Stimulated activated naive CD8-positive, alpha-beta T cell treated with anti-CD3 and anti-CD28 coated beads, Interleukin-15, Interleukin-2, amounts not matched to agents 100 U/mL and 50 U/mL, for 24 hours (primary cell): ENCODE measurements at places on chromosomes 16 and 17.

GRCh38 chr16:68284847-68285246 lies 20.5 kb downstream of the SLC7A6 start:
- DNase-seq, result no peak

- peak; percentile 52 for DNase-seq
Observed at GRCh38 chr17:63961355-63962212, 11.1 kb downstream of the SCN4A start.

DNA sequence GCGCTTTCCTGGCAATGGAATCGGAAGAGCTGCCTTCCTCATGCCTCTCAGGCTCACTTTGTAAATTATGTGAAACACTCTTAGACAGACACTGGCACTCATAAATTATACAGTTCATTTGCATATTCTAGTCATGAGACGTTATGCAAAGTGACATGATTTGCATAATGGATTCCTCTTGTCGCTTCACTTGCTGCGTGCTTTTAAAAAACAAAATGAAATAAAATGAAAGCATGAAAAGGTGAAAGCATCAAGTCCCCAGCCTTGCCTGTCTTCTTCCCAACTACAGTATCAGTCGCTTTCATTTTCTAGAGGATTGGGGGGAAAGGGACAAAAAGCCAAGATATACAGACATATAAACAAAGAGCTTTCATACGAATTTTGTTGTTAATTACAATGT lies 252.8 kb upstream of the PMFBP1 start:
- no peak for DNase-seq

GRCh38 chr16:78976212-78976611 lies 624.3 kb downstream of the MAF start:
- no peak for DNase-seq

DNA sequence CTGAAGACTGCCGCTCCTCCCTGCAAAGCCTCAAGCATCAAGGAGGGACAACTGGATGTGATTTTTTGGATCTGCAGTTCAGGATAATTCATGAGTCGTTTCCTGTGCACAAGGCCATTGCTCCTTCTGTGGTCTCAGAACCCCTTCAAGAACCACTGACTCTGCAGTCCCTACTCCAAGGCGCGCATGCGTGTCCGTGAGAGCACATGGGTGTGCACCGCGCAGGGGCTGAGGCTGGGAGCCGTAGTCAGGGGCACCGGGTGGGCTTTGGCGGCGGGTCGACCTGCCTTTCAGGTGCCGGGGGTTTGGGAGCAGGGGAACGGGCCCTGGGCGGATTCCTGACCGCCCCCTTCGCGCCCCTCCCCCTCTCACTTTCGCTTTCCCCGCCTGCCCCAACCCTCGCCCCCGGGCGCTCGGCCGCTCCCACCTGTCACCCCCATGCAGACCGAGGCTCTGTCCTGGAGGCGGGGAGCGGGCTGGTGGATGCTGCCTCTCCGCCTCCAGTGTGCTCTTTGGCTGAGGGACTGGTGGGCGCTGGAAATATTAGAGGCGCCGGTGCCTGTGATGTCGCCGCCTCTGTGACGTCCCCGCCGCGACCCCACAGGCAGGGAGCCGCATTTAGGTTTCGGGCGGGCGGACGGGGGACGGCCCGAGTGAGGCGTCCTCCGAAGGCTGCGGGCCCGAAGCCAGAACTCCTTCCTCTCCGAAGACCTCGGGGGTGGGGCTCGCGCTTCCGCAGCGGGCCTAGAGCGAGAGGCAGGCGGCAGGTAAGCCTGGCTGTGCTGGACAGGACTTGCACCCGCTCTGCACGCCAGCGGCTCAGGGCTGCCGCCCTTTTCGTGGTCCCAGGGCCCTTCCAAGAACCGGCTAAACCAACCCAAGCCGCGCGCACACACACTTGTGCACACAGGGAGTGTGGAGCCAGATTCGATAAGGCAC lies at the start of gene SPATA32:
SPATA32 (minus strand) TSS at position 518 of the 939 bp plus-strand sequence; CDS start at position 440, 78 bp downstream.
- peak; percentile 84 for DNase-seq

GRCh38 chr16:18942061-18942460 lies 15.9 kb upstream of the SMG1 start:
- no peak for DNase-seq

GRCh38 chr16:57349212-57350031 lies 9.2 kb upstream of the CCL22 start:
- peak; percentile 53 for DNase-seq

DNA sequence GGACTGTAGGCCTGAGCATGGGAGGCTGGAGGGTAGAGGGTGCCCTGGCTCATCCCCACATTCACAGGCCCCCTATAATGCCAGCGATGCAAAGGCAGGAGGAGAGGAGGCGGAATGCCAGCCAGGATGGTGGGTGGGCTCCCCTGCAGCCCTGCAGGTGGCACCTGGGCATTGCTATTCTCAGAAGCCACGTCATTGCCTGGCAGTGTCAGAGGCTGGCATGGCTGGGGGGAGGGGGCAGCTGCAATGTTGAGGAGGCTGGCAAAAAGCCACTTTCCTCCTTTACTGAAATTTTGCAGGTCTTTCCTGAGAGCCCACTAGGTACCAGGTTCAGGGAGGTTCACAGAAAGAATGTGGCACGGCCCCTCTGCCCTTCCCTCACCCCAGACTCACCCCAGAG lies 36.2 kb downstream of the RAB11FIP4 start:
- DNase-seq, result no peak

DNA sequence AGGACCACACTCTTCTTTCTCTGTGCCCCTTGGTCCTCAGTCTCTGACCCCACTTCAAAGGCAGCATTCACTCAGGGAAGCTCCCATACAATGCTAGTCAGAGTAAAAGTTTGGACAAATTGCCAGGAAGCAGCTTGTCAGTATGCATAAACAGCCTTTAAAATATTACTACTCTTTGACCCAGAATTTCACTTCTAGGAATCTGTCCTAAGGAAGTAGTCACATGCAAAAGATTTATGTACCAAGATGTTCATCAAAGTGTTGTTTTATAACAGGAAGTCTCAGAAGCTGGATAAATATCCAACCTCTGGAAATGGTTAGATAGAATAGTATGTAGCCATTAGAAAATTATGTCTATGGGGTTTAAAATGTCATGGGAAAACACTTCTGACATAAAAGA lies 31.0 kb downstream of the MAPT start:
- no peak for DNase-seq

GRCh38 chr17:44086364-44087311 lies 16.1 kb downstream of the G6PC3 start:
- peak; percentile 48 for DNase-seq

DNA sequence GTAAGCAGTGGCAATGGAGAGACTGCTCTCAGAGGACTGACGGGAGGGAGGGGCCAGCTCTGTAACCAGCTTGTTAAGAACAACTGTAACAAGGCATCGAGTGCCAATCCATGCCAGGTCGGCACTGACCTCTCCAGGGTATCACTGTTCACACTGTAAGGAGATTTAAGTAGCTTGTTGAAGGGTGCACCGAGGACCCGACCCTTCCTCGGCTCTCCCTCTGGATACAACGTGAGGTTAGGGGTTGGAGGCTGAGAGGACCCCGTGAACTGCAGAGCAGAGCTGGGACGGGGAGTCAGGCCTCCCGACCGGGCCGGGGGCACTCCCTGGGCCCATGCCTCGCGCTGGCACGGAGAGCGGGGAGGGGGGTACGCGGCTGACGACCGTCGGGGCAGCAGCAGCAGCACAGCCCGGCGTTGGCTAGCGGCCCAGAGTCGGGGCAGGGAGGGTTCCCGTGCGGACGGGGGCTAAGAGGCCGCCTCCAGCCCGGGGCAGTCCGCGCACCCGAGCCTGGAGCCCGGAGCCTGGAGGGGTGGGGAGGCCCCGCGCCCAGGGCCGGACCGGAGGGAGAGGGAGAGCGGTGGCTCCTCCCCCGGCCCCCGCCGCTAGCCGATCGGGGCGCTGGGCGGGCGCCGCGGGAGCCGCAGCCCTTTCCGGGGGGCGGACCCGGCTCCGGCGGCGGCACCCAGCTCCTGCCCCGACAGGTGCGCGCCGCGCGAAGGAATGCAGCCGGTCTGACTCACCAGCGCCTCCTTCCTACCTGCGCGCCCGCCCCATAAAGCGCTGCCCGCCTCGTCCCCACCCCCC lies at the start of gene ITGB4:
ITGB4 (plus strand) TSS at position 804 of the 807 bp plus-strand sequence. CDS start 3,245 bp downstream, outside the sequence.
- DNase-seq, result peak; percentile 53

DNA sequence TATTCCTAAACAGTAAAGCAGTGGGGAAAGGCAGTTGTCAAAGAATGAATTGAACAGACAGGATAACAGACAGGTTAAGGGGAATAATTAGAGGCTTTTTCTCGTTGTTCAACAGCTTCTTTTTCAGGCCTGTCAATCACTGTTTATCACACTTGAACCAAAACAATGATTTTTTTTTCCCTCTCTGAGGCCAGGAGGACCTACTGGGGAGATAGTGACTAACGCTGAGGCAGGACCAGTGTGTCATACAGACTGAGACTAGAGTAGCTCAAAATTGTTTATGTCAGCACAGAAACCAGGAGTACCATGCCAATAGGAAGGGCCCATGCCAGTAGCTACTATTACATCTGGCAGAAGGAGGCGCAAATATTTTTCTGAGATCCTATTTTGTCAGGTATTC lies 41.3 kb upstream of the NLK start:
- DNase-seq, result no peak

- no peak for DNase-seq
Observed at GRCh38 chr16:28106467-28107215, 43.1 kb upstream of the GSG1L start.

GRCh38 chr16:67256701-67257230 lies 8.0 kb downstream of the SLC9A5 start:
- DNase-seq, result no peak

- DNase-seq, result no peak
Observed at GRCh38 chr17:15403276-15403939, 62.0 kb upstream of the TEKT3 start.

DNA sequence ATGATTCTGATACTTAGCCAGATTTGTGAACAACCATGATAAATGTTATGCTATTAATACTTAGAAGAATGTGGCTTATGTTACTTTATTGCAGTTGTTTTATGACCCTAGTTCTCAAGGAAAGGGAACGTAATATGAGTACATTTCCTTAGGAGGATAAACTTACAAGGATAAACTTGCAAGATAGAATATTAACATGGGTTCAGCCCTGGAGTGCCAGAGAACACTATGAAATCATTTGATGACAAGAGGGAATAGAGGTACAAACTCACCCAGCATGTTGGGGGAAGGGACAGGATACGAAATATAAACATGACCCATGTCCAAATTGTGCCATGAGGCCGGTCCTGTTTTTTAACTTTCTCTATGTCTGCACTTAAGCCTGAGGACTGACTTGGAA lies 13.0 kb upstream of the ABCA5 start:
- DNase-seq, result no peak

DNA sequence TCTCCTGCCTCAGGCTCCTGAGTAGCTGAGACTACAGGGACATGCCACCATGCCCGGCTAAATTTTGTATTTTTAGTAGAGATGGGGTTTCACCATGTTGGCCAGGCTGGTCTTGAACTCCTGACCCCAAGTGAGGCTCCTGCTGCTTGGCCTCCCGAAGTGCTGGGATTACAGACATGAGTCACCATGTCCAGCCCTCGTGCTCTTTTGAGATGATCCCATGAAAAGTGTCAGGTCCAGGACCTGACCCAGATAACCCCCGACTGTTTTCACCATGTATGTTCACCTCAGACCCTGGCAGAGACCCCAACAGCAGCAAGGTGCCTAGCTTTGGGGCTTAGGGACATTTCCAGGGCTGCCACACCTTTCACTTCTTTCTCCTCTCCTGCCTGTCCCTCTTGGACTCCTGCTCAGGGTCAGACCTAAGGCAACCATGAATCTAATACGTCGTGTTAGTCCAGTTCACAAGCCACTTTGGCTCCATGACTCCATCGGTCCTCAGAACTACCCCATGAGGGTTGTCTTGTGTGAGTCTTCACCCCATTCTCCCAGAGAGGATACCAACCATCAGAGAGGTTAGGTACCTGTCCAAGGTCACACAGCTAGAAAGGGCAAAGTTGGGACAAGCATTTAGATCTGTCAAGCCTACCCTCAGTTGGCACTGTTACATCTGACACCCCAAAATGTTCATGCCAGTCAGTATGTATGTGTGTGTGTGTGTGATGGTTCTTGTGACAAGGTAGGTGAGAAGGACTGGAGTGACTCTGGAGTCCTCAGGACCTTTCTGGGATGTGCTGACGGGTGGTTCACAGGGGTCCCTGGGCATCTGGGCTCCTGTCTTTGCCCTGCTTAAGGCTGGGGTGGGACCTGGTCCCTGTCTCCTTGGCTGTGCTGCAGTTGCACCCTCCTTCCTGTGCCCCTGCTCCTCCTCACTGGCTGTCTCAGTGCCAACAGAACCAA lies 23.1 kb upstream of the MAP3K14 start:
- DNase-seq, result no peak

- DNase-seq, result no peak
Observed at GRCh38 chr17:29483503-29483902, 83.3 kb downstream of the ABHD15 start.

DNA sequence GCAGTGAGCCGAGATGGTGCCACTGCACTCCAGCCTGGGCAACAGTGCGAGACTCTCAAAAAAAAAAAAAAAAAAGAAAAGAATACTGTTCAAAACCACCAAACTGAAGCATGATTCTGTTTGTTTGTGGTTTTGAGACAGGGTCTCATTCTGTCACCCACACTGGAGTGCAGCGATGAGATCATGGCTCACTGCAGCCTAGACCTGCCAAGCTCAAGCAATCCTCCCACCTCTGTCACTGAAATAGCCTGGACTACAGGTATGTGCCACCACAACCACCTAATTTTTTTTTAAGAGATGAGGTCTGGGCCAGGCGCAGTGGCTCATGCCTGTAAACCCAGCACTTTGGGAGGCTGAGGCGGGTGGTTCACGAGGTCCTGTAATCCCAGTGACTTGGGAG lies 4.3 kb downstream of the SUMO2 start:
- DNase-seq, result no peak

- DNase-seq, result no peak
Observed at GRCh38 chr17:43591779-43592562, 45.8 kb upstream of the ETV4 start.

DNA sequence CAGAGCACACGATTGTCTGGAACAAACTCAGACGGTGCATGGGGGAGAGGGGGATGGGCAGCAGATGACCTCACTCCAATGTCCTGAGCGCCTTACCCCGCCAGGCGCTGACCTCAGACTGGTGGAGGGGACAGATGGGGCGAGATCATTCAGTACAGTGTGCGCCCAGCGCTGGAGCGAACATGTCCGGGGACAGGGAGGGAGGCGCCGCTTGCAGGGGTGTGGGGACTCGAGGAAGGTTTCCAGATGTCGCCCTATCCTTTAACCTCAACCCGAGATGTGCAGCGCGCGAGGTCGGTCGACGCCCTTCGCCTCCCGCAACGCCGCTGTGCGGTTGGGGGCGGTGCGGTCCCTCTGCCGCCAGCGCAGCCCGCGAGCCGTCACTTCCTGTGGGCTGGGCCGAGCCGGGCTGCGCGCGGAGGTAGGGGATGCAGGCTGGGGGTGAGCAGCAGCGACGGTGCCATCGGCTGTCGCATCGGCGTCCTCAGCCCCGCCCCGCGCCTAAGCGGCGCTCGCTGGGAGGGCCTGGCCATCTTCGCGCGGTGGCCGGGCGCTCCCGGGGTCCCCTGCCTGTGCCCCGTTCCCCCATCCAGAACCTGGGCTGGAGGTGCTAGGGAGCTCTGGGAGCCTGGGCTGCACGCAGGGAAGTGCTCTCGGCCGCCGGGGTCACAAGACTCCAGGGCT lies 5.3 kb upstream of the CDR2L start:
- DNase-seq, result peak; percentile 82

DNA sequence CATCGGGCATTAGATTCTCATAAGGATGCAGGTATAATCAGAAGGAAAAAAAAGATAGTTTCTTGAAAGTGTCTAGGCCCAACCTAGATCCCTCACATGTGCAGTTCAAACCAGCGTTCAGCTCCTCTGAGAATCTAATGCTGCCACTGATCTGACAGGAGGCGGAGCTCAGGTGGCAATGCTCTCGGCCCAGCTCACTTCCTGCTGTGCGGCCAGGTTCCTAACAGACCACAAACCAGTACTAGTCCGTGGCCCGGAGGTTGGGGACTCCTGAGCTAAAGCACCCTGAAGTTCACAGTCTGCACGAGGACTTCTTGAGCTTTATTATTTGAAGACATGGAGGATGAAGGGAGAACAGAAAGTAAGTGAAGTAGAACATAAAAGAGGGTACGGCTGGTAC lies 16.8 kb downstream of the SMCR8 start:
- DNase-seq, result no peak
